ENCODE measurements at places on chromosomes 11 and 22.

DNA sequence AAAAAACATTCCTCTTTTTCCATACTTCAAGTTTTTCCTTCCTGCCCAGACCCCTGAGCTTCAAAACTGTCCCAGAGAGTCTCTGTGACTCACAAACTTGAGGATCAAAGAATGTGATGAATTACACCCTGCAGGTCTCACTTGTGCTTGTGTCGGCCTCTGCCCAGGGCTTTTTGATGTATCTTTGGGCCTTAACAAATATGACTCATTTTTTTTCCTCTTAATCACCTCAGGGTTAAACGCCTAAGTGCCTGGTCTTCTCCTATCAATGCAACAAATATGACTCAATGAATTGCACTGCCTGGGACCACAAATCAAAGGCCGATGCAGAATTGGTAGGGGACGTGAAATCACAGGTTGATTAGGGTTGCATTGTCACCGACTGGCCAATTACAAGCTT lies 267.7 kb downstream of the LARGE1 start:
- no peak for DNase-seq

- DNase-seq = peak; percentile 65
These were observed 138.1 kb downstream of the SLC1A2 start for GRCh38 chr11:35281169-35281688.

DNA sequence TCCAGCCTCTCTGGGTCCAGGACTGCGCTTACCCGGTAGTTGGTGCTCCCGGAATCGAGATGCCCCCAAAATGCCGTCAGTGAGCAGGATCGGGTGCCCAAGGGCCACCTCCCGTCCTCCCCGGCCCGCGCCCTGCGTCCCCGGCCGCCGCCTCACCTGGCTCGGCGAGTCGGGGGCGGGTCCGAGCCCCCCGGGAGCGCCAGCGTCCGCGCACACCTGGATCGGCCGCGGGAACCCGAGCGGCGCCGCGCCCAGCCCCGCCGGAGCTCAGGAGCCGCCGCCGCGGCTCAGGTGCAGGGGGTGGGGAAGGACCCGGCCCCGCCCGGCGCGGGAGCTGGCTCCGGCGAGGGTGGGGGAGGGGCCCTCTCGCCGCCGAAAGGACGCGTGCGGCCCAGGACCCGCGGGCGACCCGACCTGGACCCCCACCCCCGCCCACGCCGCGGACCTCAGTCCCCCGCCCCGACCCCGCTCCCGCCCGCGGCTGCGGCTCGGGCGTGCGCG lies at the start of gene SHANK2:
Gene SHANK2, minus strand, starts transcription at position 309 of the 501 bp plus-strand sequence. CDS start 105,251 bp downstream, outside the sequence.
- DNase-seq = peak; percentile 53

GRCh38 chr11:134683860-134684259 lies 271.8 kb upstream of the B3GAT1 start:
- DNase-seq = no peak

GRCh38 chr11:29214833-29215232 lies 802.0 kb downstream of the KCNA4 start:
- no peak for DNase-seq

GRCh38 chr11:74307434-74307833 lies 4.0 kb downstream of the P4HA3 start:
- DNase-seq = no peak

DNA sequence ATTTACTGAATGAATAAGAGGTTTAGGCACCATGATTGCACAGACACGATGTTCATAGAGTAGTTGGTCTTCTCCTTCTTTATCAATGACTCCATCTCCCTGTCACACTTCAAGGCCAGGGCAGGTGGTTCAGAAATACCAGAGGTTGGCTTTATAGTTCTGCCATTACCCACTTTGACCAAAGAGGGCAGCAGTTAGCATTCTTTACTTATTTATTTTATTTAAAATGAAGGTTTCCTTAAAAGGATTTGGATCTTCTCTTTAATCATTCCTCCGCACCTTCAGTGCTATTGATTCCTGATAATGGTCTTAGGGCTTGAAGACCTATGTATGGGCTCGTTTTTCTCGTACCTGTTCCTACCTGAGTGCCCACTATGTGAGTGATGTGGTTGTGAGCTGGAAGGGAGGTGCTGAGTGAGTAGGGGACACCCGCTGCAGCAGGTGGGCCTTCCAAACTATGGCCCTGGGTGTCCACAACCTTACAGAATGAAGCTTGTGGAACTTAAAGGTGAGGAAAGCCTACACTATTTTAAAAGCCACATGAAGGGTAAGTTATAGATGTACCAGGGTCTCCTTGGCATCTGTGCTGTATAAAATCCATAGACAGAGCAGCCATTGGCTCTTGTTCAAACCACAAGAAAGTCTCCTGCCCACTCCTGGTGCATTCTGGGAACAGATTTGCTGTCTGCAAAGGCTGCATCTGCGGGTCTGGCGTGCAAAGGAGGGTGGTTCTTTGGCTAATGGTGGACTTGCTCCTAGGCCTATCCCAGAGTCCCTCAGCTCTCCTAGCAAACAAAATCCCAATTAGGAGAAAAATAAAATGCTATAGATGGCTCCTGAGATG lies 35.0 kb downstream of the TIMP3 start:
- DNase-seq = no peak

GRCh38 chr22:39528080-39528661 lies 4.4 kb downstream of the RPS19BP1 start:
- no peak for DNase-seq

- DNase-seq = no peak
These were observed 23.6 kb upstream of the OR6M1 start for GRCh38 chr11:123829745-123830144.

DNA sequence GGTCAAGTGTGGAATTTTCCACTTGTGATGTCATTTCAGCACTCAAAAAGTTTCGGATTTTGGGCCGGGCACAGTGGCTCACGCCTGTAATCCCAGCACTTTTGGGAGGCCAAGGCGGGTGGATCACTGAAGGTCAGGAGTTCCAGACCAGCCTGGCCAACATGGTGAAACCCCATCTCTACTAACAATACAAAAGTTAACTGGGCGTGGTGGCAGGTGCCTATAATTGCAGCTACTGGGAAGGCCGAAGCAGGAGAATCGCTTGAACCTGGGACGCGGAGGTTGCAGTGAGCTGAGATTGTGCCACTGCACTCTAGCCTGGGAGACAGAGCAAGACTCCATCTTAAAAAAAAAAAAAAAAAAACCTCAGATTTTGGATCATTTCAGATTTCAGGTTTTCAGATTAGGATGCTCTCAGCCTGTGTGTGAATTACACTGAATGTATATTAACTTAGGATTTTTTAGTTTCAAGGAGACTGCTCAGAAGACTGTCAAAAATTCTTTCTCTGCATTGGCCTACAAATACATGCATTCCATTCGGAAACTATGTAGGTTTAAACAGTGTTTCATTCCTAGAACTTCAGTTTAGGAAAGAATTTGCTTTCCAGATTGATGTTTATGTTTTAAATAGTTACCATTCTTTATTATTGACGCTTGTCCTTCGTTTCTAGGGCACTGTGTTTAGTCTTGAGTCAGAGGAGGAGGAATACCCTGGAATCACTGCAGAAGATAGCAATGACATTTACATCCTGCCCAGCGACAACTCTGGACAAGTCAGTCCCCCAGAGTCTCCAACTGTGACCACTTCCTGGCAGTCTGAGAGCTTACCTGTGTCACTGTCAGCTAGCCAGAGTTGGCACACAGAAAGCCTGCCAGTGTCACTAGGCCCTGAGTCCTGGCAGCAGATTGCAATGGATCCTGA lies 48.0 kb downstream of the BID start:
- no peak for DNase-seq

DNA sequence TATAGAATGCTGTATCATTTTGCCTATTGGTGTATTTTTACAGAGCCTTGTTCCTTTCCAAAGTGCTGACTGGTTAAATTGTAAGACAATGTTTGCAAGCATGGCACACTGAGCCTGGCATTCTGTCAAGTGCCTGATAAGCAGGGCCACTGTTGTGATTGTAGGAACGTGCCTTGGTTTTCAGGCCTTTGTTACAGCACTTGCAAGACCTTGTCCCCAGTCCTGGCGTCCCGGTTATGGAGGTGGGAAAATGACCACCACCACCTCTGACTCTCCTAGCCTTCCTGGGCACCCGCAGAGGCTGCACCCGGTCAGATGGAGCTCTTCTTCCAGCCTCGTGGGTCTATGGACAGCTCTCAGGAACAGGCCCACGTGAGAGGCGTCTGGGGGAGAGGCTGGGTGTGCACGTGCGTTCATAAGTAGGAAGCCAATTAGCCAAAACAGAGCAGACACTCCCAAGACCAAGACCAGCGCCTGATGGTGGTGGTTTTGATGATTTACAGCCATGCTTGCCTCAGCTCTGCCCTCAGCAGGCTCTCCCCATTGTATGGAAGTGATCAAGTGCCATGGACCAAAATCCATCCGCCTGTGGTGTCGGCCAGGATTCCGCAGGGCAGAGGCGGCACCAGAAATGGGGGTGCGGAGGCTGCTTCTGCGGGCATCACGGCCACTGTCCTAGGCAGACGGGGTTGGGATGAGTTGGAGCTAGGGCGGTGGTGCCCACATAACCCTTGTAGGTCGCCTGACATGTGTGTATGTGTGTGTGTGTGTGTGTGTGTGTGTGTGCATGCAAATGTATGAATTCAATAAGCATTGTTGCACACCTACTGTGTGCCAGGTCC lies 89.8 kb downstream of the RTL6 start:
- DNase-seq = no peak

- no peak for DNase-seq
These were observed 72.9 kb downstream of the TIMP3 start for GRCh38 chr22:32874385-32874784.

GRCh38 chr11:11931461-11932055 lies 76.9 kb downstream of the DKK3 start:
- DNase-seq = no peak

DNA sequence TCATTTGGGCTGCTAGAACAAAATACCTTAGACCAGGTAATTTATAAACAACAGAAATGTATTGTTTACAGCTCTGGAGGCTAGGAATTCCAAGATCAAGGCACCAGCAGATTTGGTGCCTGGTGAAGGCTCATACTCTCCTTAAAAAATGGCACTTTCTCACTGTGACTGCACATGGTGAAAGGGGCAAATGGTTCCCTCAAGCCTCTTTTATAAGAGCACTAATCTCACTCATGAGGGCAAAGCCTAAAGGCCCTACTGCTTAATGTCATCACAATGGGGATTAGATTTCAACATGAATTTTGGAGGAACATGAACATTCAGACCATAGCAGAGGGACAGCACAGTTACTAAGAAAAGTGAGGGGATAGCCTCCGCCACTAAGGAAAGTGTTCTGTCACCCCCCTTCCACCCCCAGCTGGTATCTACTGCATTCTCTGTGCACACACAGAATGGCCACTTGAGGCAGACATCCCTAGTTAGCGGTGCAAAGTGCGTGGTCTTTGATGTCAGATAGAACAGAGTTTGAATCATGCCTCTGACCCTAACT lies 47.2 kb upstream of the CEP295 start:
- DNase-seq = no peak

Measured in ascending aorta (tissue), 2 donors.